Left colon (tissue), 2 donors: ENCODE measurements at places on chromosomes 12 and 14. TPM values are rescaled to one million over a fixed set of nuclear protein-coding genes. Genes with fewer than 3 reads are reported as not detected.

GRCh38 chr12:117724543-117724942 lies 244.2 kb downstream of the KSR2 start:
- no peak for DNase-seq

ERO1A gene
- total RNA-seq: 61.0 TPM

GRCh38 chr14:77641534-77642341 lies 25.3 kb upstream of the SPTLC2 start:
- peak; percentile 65 for DNase-seq

GNPTAB gene
- 90.2 TPM for total RNA-seq

DNA sequence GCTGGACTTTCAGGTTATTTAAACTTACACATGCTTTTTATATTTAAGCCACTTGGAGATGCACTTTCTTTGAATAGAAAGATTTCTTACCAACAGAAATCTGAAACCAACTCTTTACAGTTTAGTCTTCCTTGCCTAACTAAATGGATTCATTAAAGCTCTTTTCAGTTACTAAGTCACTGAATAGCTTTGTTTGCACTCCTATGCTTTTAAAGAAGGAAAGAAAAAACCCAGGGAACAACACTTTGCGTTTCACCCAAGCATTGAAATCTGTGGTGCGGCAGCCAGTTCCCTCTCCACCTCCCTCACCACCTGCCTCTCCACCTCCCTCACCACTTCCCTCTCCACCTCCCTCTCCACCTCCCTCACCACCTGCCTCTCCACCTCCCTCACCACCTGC lies 70.3 kb downstream of the RIMBP2 start:
- DNase-seq: no peak

- DNase-seq: peak; percentile 57
Observed at GRCh38 chr12:51341251-51342007, 5.0 kb downstream of the CELA1 start.

COX8C gene
- total RNA-seq: not detected

DNA sequence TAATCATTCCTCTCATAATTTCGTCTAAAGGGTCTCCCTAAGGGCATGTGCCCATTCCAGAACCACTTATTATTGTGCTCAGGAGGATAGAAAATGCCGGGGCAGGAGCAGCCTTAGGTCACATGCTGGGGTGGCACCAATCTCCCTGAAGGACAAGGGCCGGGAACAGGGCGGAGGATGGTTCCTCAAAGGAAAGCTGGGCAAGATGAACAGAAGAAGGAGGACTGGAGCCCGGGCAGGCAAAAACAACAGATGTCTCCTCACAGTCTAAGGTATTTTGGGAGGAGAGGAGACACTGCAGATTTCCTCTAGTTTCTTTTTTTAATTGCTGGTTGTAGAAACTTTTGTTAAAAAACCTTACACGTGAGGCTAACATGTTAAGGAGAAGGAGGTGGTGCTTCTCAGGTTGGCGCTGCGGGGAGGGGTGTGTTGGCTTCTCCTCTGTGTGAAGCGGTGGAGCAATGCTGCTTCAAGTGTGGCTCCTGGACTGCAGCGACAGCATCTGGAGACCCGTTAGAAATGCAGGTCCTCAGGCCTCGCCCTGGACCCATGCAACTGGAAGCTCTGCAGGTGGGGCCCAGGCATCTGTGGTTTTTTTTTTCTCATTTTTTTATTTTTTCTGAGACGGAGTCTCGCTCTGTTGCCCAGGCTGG lies 164.8 kb downstream of the AACS start:
- DNase-seq: no peak

GRCh38 chr14:94041551-94042346 lies 15.6 kb downstream of the OTUB2 start:
- no peak for DNase-seq

- DNase-seq: peak; percentile 80
Observed at GRCh38 chr12:89542912-89543592, 17.2 kb upstream of the POC1B start.

DNM1L gene
- 55.9 TPM for total RNA-seq

DNA sequence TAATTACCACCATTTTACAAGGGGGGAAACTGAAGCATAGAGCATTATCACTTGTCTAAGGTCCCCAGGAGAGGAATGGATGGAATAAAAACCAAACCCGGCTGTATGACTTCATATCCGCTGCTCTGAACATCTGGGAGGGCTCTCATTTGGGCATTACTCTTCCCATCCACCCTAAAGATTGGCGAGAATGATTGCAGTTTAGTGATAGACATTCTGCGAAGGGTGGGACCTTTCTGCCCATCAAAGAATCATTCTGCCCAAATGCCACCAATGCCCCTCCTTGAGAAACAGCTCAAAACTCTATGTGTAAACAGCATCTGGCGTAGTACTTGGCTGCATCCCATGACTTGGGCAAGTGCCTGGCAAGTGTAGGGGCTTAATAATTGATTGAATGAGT lies 11.6 kb downstream of the CHST11 start:
- no peak for DNase-seq

GRCh38 chr12:28611115-28611435 lies 420.8 kb downstream of the CCDC91 start:
- DNase-seq: no peak

MFAP5 gene
- total RNA-seq: 10.9 TPM

DNA sequence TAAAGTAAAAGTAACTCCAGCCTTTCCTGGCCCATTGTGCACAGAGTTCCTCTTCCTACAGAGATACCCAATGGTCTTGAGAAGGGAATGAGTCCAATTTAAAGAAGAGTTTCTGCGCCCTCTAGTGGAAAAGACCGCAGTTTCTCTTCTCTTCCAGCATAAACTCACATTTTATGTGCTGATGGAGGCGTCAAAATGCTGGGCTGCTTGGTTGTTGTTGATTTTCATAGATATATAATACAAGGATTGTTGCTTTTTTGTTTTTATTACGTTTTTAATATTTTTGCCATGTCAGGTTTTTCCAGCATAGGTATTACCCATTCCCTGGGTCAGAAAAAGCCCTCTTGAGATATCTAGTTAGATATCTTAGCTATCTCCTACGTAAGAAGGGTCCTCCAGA lies 356.9 kb upstream of the STXBP6 start:
- peak; percentile 47 for DNase-seq

DNA sequence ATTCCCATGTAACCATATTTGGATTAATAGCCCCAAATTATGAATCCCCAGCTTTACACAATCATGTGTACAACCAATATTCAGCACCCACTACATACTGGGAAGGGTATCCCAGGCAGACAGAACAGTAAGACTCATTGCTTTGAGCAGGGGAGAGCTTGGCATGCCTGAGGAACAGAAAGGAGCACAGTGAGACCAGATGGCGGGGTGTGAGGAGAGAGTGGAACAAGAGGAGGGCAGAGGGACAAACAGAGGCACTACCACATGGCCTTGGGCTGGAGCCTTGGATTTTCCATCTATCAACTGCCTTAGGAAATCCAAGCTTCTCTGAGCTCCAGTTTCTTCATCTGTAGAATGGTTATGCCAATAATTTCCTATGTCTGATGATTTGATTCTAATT lies 3.8 kb downstream of the DGKA start:
- DNase-seq: no peak

DNA sequence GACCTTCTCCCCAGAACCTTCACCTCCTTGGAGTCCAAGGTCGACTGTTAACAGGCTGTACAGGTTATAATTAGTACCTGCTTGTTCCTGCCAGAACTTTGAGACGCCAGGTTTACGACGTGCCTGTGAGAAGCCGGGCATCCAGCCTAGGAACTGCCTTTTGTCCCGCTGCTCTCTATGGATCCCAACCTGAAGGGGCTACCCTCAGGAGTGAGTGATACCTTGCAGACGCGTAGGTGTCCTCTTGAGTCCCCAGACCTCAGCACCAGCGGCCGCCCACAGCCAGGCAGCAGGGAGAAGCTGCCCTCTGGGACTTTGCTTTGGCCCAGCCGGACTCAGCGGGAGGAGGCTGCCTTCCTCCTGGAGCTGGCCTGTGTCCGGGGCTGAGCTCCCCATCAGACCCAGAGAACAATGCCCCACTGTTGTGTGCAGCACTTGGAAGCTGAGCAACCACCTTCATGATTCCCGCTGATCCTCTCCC lies 16.2 kb downstream of the SYNE3 start:
- no peak for DNase-seq

DNA sequence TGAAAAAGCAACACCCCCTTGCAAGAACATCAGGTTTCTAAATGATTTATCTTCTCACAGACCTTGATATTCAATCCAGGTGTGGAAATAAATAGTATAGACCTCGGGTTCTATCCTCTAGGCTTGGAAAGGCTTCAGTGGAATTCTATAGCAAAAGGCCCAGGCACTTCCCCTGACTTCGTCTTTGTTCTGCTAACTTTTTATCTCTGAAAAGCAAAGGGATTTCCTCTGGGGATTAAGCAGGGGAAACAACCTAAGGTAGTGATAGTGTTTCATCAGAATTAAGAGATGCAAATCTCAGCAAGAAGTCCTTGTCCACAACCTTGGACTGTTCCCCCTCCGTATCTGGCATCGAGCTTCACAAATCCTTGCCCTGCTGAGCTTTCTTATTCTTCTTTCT lies 59.5 kb upstream of the DUSP6 start:
- no peak for DNase-seq

SOAT2 gene
- not detected for total RNA-seq

GRCh38 chr14:52299692-52300278 lies 14.3 kb upstream of the PTGER2 start:
- DNase-seq: no peak

RNASE2 gene
- 0.47 TPM for total RNA-seq

DNA sequence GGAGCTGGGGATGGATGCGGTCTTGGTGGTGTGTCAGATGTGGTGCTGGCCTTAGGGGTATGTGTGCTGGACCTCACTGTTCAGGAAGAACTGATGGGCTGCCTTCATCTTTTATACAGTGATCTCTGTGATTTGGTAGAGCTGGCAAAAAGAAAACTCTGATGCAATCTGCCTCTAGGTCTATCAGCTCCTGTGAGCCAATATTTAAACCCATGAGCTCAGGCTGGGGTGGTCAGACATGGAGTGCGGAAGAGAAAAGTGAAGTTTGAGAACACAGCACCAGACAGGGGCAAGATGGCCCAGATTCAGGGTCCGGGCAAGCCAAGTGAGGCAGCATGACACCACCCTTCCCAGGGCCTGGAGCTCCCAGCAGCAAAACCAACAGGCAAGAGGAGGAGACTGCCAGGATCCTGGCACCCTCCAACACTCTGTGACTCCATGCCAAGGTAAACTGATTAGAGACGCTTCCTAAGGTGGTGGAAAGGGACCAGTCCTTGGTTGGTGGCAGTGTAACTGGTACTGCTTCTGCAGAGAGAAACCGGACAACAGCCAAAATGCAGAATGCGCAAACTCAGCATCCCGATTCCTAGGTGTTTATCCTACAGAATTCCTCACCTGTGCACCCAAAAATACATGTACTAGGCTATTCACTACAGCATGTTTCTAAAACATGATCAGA lies 82.3 kb downstream of the CHGA start:
- no peak for DNase-seq

TMEM260 gene
- 22.9 TPM for total RNA-seq

TUBA1A gene
- 57.7 TPM for total RNA-seq

GRCh38 chr14:20820063-20820904 lies 17.6 kb upstream of the RNASE1 start:
- DNase-seq: no peak

DNA sequence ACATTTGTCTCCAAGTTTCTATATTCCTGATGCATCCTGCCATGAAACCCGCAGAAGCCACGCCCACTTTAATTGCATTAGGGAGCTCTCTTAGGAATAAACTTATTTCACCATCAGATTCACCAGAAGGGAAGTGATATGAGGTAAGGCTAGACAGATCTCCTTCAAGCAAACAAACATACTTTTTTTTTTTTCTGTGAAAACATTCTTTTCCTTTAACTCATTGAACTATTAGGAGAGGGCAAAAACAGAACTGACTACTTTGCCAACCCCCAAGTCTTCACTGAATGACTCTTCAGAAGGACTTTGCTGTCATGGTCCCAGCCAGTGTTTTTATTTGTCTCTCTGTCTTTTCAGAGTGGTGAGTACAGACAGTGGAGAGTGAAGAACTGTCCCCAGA lies 48.4 kb downstream of the GTF2A1 start:
- DNase-seq: no peak

- DNase-seq: no peak
Observed at GRCh38 chr14:73295198-73295796, 58.0 kb downstream of the PAPLN start.

DNA sequence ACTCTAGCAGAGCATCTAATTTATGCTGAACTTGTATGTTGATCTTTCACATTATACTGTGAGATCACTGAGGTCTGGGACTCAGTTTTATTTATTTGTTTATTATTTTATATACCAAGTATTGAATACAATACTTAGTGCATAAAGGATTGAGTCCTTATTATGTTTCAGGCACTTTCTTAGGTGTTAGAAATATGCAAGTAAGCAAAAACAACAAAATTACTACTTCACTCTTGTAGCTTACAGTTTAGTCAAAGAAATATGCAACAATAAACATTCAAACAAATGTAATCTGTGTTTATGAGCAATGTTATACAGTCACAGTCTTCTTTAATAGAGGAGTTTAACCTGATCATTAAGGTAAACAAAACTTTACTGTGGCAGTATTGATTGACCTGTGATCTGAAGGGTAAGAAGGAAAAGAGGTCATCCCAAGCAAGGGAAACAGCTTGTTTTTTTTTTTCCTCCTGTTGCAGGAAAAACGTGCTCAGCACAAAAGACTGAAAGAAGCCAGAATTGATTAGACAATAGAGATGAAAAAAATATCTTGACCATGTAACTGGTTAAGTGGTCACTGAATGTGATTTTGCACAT lies 990.7 kb downstream of the TRHDE start:
- DNase-seq: no peak

GRCh38 chr14:58146399-58146798 lies 5.6 kb downstream of the ARMH4 start:
- DNase-seq: no peak

- no peak for DNase-seq
Observed at GRCh38 chr14:61891170-61891569, 128.9 kb downstream of the SNAPC1 start.
